Activated CD8-positive, alpha-beta memory T cell treated with anti-CD3 and anti-CD28 coated beads for 1 hour (primary cell): ENCODE measurements at places on chromosomes 11 and 22.

DNA sequence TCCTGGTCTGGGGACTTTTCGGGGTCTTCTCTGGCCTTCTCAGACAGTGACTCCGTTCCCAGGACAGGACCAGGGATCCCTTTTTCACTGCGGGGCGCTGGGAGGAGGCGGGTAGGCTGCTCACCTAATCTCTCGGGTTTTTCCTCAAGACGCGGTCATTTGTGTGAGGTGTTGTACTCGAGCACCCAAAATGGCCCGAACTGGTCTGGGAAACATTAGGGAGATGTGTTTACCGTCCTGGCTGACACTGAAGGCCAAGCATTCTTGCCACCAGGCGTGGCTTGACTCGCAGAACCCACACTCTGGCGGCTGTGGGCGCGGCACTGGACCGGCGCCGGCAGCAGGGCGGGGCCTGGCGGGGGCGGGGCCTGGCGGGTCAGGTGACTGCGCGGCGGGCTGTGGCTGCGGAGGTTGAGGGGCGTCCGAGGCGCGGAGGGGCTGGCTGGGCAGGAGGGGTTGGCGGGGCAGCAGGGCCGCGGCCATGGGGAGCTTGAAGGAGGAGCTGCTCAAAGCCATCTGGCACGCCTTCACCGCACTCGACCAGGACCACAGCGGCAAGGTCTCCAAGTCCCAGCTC is at the start of gene SWAP70:
TSS of gene SWAP70 (plus strand) at position 379 of the 577 bp plus-strand sequence. CDS start at position 482, 103 bp downstream.
- no peak for DNase-seq

- no peak for DNase-seq
These were observed 262.2 kb upstream of the UBASH3B start for GRCh38 chr11:122393209-122393860.

DNA sequence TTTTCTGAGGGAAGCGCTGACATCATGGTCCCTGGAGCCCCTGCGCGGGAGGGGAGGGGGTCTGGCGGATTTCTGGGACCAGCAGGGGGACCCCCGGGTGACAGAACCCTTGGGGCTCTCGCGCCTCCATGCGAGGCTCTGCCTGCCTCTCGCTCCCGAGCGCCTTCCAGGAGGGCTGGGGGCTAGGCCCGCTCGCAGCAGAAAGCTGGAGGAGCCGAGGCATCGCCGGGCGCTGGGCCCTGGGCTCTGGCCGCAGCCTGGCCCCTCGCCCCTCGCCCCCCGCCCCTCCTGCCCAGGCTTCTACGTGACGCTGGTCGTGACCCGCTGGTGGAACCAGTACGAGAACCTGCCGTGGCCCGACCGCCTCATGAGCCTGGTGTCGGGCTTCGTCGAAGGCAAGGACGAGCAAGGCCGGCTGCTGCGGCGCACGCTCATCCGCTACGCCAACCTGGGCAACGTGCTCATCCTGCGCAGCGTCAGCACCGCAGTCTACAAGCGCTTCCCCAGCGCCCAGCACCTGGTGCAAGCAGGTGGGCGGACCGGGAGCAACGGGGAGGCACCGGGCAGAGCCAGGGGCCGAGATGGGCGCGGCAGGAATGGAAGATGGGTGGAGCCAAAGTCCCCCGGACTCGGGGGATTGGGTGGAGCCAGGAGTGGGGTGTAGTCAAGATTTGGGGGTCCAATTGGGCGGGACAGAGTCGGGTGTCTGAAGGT is 5.4 kb downstream of the BEST1 start:
- DNase-seq: no peak

GRCh38 chr22:32687801-32688200 is 113.7 kb upstream of the TIMP3 start:
- no peak for DNase-seq

DNA sequence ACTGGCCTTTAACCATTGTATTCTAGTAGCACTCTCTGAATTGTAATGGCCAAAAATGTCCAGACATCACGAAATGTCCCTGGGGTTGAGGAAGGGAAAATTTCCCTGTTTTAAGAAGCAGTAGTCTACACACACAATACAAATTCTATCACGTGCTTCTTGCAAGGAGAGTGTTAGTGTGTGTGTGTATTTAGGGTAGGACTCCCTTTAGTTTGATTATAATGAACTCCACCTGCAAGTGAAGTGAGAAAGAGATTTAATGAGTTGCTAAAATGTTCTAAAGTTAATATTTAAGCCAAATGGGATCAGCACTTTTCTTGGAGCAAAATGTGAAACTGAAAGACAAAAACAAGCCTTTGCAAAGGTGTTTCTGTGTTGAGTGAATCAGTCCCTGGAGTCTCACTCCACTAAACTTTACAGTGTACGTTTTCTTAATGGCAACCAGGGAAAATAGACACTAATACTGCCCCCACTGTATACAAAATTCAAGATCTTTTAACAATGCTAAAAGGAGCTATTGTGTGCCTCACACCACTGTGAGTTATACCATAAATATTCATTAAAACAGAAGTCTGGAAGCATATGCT is 590.3 kb upstream of the TENM4 start:
- no peak for DNase-seq

DNA sequence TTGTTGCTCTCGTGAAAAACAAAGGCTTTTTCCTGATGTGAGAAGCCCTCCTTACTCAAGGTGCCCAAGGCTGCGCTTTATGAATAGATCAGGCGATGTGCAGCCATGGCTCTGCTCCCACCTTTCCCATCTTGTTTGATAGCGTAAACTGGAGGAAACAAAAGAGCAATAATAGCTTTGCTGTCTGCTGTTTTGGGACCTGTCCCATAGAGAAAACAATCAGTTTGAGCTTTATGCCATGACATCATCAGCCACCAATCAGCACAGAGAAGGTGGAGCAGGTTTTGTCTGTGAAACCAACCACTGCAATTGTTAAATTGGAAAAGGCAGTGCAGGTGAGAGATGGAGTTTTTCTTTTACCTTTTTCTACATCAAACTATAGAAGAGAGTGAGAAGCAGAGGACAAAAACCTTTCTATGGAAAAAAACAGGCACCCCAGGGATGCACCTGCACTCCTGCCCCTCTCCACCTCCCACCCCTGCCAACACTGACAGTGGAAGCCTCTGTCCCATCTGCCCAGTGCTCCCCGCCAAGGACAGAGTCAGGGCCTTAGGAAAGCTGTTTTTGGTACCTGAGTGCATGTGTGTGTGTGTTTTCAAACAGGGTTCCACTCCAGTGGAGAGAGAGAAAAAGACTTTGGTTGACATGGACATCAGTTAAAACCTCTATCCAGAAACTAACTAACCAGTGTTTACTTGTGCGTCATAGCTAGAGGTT is 80.7 kb downstream of the MICAL3 start:
- DNase-seq: no peak

DNA sequence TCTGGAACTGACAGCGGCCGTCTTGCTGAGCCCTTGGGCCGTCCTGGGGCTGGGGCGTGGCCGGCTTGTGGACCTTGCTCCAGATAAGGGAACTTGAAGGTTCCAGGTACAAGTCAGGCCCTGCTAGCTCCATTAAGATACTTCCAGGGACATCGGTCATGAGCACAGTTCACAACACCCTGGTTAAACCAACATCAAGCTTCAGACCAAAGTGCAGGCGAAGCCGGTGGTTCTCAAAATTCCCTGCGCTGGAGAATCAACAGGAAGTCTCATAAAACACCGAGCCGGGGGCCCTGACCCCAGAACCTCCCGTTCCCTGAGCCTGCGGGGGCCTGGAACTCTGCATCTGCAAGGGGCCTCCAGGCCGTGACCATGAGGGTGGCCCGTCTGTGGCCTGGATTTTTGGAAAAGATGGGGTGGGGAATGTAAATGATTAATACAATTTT is 1043.8 kb downstream of the BRD1 start:
- no peak for DNase-seq

DNA sequence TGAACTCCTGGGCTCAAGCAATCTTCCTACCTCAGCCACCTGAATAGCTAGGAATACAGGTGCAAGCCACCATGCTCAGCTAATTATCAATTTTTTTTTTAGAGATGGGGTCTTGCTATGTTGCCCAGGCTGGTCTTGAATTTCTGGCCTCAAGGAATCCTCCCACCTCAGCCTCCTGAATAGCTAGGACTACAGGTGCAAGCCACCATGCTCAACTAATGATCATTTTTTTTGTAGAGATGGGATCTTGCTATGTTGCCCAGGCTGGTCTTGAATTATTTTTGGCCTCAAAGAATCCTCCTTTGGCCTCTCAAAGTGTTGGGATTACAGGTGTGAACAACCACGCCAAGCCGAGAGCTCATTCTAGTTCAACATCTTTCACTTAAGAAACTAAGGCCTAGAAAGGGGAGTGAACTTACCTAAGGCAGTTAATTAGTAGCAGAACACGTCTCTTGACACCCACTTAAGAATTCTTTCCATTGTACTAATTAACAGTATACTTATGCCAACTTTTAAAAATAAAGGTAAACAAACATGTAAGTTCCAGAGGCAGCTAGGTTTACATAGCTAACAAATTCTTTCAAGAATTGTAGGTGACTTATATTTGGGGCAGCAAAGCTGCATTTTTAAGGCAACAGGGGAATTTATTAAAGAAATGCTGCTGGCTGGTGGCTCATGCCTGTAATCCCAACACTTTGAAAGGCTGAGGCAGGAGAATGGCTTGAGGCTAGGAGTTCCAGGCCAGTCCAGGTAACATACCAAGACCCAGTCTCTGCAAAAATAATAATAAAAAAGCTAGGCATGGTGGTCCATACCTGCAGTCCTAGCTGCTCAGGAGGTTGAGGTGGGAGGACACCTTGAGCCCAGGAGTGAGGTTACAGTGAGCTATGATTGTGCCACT is 9.6 kb downstream of the ZBED5 start:
- DNase-seq: no peak

DNA sequence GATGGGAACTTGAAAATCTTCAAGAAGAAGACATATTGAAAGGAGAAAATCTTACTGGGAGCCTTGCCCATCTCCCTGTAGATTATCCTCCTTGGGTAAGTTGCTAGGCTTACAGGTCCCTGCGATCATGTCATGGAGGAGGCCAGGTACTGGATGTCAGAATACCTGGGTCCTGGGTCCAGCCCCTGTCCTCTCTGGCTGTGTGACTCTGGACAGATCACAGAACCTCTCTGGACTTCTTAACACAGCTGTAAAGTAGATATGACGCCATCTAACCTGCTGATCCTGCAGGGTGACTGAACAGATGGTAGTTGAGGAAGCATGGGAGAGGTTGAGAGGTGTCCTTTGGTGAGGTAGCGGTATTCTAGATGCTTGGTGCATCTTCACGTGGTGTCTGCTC is 4.1 kb downstream of the TSKU start:
- no peak for DNase-seq

DNA sequence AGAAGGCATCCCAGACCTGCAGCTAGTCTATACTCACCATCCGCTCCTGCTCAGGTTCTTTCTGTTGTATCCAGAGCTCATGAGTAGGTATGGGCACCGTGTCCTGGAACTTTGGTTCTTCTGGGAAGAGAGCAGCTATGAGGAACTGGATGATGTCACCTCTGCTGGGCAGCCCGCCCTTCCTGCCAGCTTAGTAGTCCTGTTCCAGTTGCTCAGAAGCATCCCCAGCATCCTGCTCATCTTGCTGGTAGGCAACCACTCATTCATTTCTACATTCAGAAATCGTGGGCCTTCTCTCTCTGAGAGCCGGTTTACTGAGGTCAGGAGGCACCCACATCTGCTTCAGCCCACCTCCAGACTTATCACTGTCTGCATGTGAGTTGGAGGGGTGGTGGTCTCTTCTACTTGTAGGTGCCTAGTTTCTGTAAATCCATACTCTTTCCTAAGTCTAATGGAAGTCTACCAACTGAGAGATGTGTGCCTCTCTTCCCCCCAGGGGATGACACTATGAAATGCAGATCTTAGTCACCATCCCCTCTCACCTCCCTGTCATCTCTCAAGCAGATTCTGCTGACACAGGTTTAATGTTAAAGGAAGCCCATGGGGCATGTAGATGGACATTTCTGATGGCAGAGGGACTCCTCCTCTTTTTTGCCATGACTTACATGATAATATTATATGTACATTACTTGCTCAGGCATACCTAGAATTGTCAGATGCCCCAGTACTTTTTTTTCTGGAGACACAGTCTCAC is 29.6 kb upstream of the CCDC134 start:
- no peak for DNase-seq

DNA sequence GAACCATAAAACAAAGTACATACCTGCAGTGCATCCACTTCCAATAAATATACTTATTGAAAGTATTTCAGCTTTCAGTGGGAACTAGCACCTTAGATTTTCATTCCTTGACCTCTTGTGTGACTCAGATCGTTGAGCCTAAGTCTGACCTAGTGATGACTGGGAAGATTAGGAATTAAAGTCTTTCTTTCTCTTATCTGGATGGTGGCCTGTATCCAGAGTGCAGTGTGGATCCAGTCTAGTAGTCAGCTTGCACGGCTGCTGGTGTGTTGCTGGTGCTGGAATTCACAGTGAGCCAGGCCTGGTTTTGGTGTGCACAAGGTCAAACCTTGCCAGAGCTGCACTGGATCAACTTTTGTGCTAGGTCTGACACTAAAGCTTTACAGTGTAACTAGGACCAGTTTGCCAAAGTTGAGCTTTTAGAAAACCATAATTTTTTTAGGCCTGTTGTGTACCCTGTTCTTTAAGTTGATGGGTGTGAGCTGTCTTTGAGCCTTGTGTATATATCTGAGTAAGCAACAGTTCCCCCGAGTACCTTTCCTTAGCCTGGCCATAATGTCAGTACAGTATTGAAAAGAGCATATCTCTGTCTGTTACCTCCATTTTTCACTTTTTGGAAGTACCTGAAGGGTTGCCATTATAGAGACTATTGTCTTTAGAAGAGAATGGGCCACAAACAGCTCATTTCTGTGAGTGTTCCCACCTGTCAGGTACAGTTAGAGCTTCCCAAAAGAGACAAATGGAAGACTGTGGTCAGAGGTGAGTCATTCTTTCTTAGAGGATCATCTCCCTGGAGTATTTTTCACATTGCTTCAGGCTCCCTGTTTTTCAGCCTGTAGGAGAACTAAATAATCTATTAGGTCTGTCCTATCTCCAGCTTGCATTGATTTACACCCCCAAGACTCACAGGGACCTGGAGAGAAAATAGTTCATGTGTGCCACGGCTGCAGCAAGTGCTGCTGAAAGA is 89.8 kb downstream of the ALX4 start:
- no peak for DNase-seq

DNA sequence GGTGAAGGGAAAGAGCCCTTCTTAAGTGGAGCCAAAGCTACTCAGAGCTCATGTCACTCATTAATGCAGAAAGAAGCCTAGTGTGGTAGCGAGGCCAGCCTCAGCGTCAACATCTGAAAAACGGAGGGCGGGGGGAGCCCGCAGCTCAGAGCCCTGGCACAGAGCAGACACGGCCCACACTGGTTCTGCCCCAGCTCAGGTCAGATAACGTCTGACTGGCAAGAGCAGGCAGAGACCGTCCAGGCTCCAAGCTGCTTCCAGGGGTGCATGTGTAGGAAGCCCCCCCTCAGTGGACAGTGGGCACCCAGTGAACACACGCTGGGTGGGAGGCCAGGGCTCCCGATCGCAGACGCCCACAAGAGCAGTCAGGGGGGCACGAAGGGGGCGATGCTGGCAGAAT is 100.8 kb downstream of the SHANK2 start:
- no peak for DNase-seq

DNA sequence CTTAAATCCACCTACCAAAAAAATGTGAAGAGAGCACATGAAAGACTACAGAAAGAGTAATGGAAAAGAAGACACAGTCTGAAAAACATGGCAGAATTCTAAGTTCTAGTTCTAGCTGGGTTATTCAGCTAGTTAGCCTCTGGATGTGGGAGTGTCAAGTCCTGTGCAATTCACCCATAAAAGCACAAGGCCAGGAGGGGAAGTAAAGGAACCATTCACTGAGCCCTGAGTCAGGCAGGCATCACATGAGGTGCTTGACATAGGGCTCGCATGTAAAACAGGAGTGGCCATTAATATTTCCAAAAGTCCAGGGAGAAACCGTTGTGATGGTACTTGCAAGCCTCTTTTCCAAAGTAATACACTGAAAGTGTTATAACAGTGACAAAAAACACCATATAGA is 103.7 kb downstream of the GAB2 start:
- no peak for DNase-seq

- DNase-seq: no peak
These were observed 2.8 kb downstream of the PDXP start for GRCh38 chr22:37661160-37661924.
